Activated CD8-positive, alpha-beta memory T cell treated with anti-CD3 and anti-CD28 coated beads for 1 hour (primary cell): ENCODE measurements at places on chromosomes 1 and 21.
A peak's percentile ranks its signal among the peaks of the same experiment; 100 is the strongest.

- no peak for DNase-seq
These were observed 121.7 kb upstream of the PRDX6 start for GRCh38 chr1:173355281-173356031.

DNA sequence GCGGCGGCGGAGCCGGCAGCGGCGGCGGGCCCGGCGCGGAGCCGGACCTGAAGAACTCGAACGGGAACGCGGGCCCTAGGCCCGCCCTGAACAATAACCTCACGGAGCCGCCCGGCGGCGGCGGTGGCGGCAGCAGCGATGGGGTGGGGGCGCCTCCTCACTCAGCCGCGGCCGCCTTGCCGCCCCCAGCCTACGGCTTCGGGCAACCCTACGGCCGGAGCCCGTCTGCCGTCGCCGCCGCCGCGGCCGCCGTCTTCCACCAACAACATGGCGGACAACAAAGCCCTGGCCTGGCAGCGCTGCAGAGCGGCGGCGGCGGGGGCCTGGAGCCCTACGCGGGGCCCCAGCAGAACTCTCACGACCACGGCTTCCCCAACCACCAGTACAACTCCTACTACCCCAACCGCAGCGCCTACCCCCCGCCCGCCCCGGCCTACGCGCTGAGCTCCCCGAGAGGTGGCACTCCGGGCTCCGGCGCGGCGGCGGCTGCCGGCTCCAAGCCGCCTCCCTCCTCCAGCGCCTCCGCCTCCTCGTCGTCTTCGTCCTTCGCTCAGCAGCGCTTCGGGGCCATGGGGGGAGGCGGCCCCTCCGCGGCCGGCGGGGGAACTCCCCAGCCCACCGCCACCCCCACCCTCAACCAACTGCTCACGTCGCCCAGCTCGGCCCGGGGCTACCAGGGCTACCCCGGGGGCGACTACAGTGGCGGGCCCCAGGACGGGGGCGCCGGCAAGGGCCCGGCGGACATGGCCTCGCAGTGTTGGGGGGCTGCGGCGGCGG, 1.0 kb downstream of the ARID1A start:
- DNase-seq, result no peak

DNA sequence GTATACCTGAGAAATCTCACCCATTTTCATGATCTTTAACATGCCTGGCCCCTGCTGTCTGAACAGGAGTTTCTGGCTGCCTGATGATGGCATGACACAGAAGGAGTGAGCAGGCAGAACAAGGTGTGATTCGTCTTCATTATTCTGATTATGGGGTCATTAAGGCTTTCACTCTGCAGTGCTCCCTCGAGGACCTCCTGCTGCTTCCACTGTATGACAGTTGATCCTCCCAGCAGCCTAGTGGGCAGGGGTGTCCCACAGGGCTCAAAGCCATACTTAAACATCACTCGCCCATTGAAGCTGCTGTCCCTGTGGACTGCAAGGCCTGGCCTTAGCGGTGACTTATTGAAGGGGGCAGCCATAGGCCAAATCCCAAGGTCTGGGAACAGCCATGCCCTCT, 12.7 kb upstream of the PARS2 start:
- DNase-seq, result no peak

- peak; percentile 27 for DNase-seq
These were observed 8.0 kb upstream of the NIBAN1 start for GRCh38 chr1:184982002-184982954.
